Osteoblast (primary cell): ENCODE measurements at places on chromosomes 16 and 17. TPM values are rescaled to one million over a fixed set of nuclear protein-coding genes. Genes with fewer than 3 reads are reported as not detected.

The TBX4 gene
- total RNA-seq, result 0.59 TPM in 1 of 2 replicates, not detected in the other

The GUCY2D gene
- total RNA-seq, result not detected in 2 replicates

- DNase-seq, result no peak
Observed at GRCh38 chr16:54875443-54875842, 55.2 kb upstream of the IRX5 start.

DNA sequence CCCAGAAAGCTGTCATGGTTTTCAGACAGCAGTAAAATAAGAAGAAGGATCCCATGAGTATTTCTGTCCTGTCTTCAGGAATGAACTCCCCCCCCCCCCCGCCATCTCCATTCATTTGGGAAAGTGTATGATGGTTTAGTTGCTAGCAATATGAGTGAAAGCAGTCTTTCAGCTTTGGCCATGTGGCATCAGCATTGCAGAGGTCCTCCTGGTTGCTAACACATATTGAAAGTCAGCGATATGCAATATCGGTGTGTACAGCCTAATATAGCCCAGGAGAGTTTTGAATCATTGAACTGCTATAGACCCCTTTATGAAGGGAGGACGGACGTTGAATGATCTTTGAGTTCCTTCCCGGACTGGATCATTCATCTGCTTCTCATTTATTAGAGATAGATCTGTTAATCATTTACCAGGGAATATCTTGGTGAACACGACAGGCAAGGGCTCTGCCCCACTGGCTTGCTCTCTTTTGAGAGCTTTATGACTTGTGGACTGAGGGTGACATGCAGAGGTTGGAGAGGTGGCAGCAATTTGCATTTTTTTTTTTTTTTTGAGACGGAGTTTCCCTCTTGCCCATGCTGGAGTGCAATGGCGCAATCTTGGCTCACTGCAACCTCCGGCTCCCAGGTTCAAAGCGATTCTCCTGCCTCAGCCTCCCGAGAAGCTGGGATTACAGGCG is 25.2 kb downstream of the DEF8 start:
- DNase-seq, result no peak

GRCh38 chr17:49887086-49887743 is 39.3 kb upstream of the TAC4 start:
- DNase-seq, result no peak

GRCh38 chr17:57983446-57983845 is 4.6 kb downstream of the VEZF1 start:
- no peak for DNase-seq

- peak; percentile 94 for DNase-seq
Observed at GRCh38 chr17:8887834-8888703, 20.6 kb upstream of the PIK3R6 start.

DNA sequence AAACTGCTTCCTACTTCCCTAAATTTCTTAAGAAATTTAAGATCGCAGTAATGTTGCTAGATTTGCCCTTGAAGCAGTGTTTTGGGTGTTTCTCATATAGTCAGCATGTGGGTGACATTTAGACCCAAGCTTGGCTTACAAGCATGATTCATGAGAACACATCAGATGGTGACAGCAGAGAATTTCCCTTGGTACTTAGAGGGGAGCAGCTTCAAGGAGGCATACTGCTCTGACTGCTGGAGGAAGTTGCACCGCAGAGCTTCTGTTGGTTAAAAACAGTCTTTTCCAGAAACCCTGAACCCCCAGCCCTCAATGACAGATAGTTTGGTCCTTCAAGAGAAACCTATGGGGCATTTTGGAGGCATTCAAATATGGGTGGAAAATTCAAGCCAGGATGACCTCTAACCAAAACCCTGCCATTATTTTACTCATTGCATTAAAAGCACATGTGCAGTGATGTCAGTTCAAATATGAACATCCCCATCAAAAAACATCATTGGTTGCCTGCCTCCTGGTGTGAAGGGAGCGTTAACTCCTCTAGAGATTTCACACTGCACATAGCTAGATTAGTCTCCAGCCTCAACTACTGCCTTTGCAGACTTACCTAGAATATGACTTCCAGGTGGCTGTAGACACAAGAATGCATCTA is 201.5 kb upstream of the CACNG5 start:
- DNase-seq, result no peak

DNA sequence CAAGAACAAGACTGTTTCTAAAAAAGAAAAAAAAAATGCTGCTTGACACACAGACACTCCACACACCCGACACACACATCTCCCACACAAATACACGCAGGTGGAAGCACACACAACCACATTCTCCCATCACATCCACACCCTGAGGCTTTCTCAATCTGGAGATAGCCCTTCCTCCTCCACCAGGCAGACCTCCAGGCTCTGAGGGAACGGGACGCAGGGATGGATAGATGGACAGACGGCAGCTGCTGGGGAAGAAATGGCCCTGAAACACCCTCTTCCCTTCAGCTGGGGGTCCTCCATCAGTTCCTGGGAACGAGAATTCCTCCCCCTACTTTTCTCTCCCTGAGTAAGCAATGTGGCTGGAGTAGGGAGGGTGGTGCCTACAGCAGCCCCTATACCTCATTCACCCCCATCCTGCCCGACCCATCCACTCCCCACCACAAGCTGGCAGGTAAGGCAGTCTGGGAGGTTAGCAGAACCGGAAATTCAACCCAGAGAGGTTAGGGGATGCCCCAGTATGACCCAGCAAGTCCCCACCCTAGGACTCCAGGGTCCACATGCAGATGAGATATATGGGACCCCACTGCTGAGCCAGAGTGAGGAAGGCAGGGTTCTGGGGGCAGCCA is 4.1 kb upstream of the LITAFD start:
- peak; percentile 68 for DNase-seq

DNA sequence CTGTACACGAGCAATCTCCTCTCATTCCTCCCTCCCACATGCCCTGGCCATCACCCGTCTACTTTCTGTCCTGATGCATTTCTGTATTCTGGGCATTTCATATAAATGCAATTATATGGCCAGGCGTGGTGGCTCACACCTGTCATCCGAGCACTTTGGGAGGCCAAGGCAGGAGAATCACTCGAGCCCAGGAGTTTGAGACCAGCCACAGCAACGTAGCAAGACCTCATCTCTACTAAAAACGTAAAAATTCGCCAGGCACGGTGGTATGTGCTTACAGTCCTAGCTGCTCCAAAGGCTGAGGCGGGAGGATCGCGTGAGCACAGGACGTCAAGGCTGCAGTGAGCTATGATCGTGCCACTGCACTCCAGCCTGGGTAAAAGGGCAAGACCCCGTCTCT is 4.8 kb downstream of the MEAK7 start:
- no peak for DNase-seq

DNA sequence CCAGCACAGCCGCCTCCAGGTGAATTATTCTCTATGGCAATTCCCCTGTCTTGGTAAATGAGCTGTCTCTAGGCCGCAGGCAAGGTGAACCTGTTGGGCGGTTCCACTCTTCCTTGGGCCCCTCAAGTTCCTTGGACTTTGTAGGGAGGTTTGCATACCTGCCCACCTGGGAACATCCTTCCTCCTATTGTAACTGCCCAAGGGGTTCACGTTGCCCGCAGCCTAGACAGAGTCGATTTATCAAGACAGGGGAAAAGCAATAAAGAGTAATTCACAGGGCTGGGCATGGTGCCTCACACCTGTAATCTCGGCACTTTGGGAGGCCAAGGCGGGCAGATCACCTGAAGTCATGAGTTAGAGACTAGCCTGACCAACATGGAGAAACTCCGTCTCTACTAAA is 122.5 kb downstream of the KCNJ18 start:
- peak; percentile 18 for DNase-seq
